ENCODE measurements at places on chromosomes 1 and 21.

GRCh38 chr21:17612023-17612564 lies 607 bp downstream of the BTG3 start:
- DNase-seq, result peak; percentile 23

GRCh38 chr1:14903922-14904321 lies 249.6 kb upstream of the TMEM51 start:
- DNase-seq, result no peak

DNA sequence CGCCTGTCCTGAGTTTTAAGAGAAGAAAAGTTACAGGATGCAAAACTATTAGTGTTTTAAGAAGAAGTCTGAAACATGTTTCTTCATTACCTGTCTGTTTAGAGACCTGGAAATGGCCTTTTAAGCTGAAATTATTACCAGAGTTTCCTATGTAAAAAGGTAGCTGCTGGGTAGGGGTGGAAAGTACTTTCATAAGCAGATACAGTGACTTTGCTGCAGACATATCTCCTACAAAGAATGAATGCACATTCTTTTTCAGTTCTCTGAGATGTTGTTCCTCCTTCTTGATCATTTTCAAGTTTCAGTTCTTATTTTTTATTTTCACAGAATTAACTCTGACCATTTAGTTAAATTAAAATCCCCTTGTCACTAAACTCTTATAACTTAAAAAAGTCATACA lies 1329.6 kb downstream of the KCNT2 start:
- no peak for DNase-seq

GRCh38 chr1:66000033-66000637 lies 207.4 kb downstream of the PDE4B start:
- no peak for DNase-seq

- no peak for DNase-seq
Observed at GRCh38 chr21:45918835-45919447, 62.6 kb upstream of the COL6A1 start.

DNA sequence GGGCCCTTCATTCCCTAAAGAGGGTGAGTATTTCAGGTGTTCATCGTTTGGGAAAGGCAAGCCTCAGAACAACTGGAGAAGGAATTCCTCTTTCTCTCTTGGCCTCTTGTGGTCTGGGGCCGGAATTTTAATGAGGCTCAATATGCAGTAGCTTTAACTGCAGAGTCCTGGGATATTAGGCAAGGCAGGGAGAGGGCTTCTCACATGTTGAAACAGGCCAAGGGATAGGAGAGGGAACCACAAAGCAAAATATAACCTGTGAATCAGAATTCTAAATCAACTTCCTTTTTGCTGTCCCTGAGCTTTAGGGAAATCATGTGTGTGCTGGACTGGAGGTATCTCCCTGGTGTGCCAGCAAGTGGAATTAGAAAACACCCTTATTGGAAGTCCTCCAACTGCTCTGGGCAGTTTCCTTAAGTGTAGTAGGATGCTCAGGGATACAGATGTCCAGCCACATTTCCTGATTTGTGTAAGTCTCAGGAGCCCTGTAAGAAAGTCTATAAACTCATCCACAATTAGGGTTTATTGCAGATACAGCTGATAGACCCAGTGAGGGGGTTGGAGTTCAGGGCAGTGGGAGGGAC lies 215.8 kb upstream of the ZRANB2 start:
- no peak for DNase-seq

DNA sequence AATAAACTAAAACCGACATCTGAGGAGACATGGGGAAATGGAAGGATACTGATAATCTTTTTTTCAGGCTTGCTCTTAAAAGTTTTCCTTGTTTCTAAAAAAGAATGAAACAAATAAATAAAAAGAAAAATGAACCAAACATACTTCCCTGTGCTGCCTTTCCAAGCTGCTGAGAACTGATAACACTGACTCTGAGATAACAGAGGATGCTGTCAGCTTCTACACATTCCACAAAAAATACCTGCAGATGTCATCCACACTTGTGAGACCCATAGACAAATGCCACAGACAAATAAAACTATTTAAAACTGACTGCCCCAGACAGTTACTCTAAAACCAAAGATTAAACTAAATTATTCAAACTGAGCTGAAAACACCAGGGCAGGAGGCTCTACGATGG lies 12.0 kb upstream of the OR6K3 start:
- DNase-seq, result no peak

DNA sequence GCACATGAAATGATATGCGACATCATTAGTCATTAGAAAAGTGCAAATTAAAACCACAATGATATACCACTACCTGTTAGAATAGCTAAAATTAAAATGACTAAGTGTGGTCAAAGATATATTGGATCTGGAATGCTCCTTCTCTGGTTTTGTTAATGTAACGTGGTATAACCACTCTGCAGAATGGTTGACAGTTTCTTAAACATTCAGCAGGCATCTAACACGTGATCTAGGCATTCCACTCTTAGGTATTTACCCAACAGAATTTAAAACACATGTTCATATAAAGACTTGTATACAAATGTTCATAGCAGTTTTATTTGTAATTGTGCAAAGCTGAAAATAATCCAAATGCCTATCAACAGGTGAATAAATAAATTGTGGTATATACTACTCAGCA lies 165.0 kb upstream of the PLXNA2 start:
- no peak for DNase-seq

DNA sequence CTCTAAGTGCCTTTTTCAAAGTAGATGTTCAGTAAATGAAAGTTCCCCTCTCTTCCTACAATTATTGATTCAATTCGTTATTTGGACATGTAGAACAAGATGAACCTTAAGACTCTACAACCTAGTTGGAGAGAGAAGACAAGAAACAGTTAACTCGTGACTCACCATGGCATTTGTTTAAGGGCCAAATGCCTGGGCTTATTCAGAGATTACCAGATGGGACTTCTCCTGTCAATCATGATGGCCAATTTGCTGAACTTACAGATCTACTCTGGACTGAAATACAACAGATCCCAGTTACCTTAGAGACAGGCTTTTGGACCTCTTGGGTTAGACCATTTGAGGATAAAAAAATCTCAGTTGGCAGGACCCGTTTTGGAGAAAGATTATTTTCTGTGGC lies 93.5 kb downstream of the C1orf94 start:
- no peak for DNase-seq

- no peak for DNase-seq
Observed at GRCh38 chr1:54405898-54406293, 298 bp downstream of the SSBP3 start.

GRCh38 chr1:191414981-191415640 lies 743.2 kb upstream of the RGS18 start:
- DNase-seq, result no peak

DNA sequence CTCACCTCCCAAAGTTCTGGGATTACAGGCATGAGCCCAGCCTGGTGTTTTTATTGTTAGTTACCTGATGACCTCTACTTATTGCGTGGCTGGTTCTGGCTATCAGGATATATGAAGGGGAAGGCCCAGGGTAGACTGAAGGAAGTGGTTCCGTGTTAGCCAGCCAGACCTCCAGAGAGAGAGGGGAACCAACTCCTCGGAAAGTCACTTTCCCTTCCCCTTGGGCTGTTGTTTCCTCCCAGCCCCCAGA lies 2.5 kb upstream of the RCSD1 start:
- DNase-seq, result no peak

GRCh38 chr1:88052167-88052566 lies 631.9 kb upstream of the PKN2 start:
- no peak for DNase-seq

GRCh38 chr1:159815926-159816325 lies 10.7 kb upstream of the SLAMF8 start:
- DNase-seq, result no peak

DNA sequence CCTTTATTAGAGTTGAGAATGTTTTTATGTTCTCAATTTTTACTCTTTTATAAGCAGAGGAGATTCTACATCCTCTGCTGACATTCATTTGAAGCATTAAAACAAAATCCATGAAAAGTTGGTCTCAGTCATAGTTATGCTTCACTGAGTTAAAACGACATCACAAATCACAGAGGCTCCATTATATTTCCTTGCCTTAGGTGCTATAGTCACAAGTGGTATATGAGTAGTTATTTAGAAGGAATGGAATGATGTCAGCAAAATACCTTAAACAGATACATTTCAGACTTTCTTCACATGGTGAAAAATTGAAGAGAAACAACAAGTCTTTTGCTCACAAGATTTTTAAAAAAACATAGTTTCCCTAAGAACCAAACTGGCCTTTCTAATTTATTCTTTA lies 11.7 kb upstream of the METTL13 start:
- no peak for DNase-seq

GRCh38 chr1:208160259-208160819 lies 83.8 kb downstream of the PLXNA2 start:
- no peak for DNase-seq

- DNase-seq, result no peak
Observed at GRCh38 chr1:234901491-234902049, 227.1 kb downstream of the TOMM20 start.

GRCh38 chr21:44426663-44427191 lies 28.6 kb upstream of the LRRC3 start:
- no peak for DNase-seq

DNA sequence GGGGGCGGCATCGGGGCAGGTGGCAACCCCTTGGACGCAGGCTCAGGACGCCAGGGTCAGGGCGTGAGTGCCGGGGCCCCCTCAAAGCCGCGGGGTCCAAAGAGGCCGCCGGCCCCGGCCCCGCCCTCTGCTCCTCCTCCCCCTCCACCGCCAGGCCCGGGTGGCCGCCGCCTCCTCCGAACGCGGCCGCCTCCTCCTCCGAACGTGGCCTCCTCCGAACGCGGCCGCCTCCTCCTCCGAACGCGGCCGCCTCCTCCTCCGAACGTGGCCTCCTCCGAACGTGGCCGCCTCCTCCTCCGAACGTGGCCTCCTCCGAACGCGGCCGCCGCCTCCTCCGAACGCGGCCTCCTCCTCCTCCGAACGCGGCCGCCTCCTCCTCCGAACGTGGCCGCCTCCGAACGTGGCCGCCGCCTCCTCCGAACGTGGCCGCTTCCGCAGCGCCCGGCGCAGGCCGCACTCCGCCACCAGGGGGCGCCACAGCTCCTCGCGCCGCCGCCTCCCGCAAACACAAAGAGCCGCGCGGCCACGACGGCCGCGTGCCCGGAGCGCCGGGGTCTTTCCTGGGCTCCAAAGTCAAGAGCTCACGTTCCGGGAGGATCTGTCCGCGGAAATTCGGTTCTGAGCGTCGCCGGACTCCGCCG lies 19.3 kb upstream of the SAMD11 start:
- DNase-seq, result peak; percentile 20

- DNase-seq, result no peak
Observed at GRCh38 chr1:9085306-9085940, 16.0 kb upstream of the SLC2A5 start.

DNA sequence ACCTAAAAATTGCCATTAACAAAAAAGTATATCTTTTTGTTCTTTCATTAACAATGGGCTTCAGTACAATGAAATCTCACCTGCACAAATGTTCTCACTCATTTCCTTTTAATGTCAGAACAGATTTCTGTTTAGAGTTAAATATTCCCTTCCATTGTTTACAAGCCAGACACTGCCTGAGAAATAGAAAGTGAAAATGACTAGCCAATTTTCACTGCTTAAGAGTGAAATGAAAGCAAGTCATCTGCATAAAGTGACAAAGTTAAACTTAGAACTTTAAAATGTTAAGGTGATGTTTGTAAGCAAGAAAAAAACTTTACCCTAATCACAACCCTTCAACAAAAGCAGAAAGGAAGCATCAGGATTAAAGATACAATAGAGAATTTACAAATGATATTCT lies 27.5 kb downstream of the COA6 start:
- DNase-seq, result no peak

DNA sequence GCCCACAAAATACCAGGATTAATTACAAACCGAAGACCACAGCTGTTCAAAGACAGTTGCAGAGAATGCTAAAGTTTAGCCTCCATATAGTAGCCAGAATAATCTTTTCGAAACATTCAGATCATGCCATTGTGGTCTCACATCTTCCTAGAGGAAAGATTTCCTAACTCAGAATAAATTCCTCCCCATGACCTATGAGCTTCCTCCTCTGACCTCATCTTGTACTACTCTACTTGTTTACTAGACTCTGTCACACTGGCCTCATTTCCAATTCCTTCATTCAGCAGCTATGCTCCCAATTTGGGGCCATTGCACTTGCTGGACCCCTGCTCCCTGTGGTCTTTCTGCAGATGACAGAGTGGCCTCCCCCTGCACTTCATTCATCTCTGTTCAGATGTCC lies 71.8 kb upstream of the LRRC53 start:
- DNase-seq, result no peak

GRCh38 chr1:216045400-216045799 lies 377.8 kb downstream of the USH2A start:
- no peak for DNase-seq

- no peak for DNase-seq
Observed at GRCh38 chr1:34929853-34930701, 627 bp upstream of the DLGAP3 start.
